ENCODE measurements at places on chromosomes 13 and 19. TPM values are rescaled to one million over a fixed set of nuclear protein-coding genes. Genes with fewer than 3 reads are reported as not detected.

The PSG7 gene
- not detected for total RNA-seq

The C19orf81 gene
- not detected for total RNA-seq

The SIGLEC11 gene
- not detected for total RNA-seq

The CGB1 gene
- total RNA-seq: not detected

The KLK15 gene
- not detected for total RNA-seq

Measured in T-helper 1 cell treated with Interleukin-12 subunit alpha and Interleukin-12 subunit beta and Interleukin-4 antibody, amounts not matched to agents 30 ng/mL and 1 ng/mL, for 36 hours (primary cell).